ENCODE measurements at places on chromosomes 6 and 20. TPM values are rescaled to one million over a fixed set of nuclear protein-coding genes. Genes with fewer than 3 reads are reported as not detected.

DNA sequence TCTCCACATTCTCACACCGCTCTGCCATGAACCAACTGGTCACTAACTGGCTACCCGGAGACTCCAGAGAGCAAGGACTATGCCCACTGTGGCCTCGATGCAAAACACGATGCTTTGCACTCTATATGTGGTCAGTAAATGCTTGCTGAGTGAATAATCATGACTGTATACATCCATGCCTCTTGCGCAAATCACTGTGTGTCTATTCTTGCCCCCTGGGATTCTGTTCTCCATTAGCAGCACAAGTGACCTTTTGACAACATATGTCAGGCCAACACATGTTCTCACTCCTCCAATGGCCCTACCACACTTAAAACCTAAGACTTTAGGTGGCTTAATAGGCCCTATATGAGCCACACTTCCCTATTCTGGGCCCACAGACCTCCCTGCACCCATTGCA, 16.9 kb downstream of the KIF16B start:
- no peak for DNase-seq

DNA sequence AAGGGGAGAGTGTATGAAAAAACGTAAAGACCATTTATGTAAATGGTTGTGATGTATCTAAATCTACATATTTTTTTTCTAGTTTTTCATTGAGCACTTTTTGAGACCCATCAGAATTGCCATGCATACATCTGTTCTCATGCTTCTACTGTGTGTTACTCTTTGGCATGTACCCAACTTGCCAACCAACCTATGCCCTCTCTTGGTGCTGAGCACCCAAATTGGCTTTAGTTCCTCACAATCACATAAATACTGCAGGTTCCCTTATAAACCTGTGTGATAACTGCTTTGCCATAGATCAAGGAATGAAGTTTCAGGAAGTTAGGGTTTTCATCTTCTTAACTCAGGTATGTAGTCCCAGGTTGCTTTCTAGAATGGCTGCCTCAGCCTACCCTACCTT, 7.8 kb downstream of the ENPP3 start:
- DNase-seq = no peak

DNA sequence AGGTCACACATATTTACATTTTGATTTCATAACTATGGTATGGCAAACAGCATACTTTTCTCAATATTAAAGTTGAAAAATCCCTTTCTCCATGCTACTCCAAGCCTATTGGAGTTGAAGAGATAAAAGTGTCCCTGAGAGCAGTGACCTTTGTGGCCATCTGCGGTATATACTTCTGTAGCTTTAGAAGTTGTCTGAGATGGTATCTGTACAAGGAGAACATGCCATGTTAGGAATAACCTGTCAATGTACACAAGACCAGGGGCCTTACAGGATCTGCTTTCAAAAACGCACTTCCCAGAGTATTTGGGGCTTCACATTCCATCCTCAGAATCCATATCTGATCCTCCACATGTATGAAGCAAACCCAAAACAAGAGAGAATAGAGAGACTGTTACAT, 226.7 kb downstream of the MEI4 start:
- DNase-seq = no peak

The PRRT1 gene
- total RNA-seq = 1.2 TPM

GRCh38 chr6:4805553-4806336, 29.5 kb downstream of the CDYL start:
- no peak for DNase-seq

The ENPP4 gene
- 7.2 TPM for total RNA-seq
